Hematopoietic multipotent progenitor cell treated with erythropoietin and hydrocortisone succinate and interleukin-3 and kit ligand, for 6 days (in vitro differentiated cells): ENCODE measurements at places on chromosomes 16 and 17.
A peak's percentile ranks its signal among the peaks of the same experiment; 100 is the strongest.

- DNase-seq, result no peak
Observed at GRCh38 chr16:82999711-83000110, 372.9 kb downstream of the CDH13 start.

DNA sequence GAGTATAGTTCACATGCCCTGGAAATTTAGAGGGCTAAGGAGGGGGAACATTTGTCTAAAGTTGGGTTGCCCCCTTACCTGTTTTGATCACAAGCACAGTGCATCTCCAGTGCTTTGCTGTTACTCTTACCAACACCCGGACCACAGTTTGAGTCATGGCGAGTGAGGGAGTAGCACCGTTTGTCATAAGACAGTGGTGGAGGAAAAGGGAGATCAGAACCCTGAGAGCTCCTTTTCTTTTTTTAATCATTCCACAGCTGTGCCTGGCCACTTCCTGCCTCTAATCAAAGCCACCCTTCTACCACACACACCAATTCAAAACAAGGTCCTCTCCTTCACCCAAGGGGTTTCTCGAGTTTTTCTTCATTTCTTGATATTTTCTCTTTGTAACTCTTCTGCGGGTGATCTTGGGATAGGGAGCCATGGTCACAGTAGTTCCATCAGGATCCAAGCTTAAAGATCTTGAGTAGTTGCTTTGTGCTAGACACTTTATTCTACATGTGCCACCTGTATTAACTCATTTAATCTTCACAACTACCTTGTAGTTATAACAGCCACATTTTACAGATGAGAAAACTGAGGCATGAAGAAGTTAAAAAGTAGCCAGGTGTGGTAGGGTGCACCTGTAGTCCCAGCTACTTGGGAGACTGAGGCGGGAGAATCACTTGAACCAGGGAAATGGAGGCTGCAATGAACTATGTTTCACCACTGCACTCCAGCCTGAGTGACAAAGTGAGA, 5.0 kb upstream of the MYL4 start:
- DNase-seq, result peak; percentile 71

- DNase-seq, result no peak
Observed at GRCh38 chr17:48584223-48584741, 5.8 kb downstream of the HOXB3 start.

DNA sequence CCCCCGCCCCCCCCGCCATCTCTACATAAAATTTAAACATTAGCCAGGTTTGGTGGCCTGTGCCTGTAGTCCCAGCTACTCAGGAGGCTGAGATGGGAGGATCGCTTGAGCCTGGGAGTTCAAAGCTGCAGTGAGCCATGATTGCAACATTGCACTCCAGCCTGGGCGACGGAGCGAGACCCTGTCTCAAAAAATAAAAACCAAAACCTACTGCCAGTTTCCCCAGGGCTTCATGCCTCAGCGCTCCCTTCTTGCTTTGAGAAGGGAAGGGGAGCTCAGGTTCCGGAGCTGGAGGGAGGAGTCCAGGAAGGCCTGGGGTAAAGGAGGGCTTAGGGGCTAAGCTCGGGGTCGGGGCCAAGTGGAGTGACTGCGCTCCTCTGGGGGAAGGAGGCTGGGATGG, 20.5 kb downstream of the PLCD3 start:
- DNase-seq, result no peak

DNA sequence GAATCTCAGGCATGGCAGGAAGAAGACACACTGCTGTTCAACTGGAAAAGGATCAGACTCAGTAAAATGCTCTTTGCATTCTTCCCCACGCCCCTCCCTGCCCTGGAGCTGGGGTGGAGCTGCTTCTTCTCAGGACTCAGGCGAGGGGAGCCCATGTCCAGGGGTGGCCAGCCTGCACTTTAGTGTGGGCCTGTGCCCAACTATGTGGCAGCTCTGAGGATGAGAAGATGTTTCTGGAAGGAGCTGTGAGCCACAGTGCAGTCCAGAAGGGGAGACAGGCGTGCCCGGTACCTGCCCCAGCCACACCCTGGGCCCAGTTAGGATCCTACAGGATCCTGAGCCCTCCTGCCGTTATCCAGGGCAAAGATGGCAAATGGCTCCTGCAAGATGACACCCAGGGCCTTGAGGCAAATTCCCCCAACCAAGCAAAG, 120.3 kb downstream of the ANKRD11 start:
- no peak for DNase-seq

DNA sequence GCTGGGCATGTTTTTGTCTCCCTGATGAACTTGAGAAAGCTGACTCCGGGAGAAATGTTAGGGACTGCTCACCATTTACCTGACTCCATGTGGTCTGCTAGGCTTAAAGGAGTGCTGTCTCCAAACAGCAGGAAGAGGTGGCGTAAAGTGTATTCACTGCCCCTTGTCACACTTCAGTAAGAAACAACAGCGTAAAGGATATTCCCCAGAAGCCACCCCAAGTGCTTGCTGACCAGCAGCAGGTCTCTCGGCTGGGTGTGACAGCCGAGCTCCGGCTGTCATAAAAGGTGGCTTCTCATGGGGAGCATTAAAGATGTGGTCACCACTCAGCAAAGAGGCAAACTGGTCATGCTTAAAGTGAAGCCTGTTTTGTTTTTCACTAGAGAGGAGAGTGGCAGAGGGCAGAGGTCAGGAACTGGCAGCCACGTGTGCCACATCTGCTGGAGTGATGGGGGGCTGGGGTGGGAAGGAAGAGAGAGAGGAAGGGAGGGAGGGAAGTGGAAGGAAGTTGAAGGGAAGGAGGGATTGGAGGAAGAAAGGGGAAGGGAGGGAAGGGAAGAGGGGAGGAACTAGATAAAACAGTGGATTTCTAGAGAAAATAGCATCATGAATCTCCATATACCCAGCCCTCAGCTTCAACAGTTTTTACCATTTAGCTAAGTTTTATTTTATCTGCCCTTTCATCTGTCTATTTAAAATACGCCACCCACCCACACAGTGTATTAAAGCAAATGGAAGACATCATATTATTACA, 119.3 kb downstream of the CLEC16A start:
- no peak for DNase-seq

GRCh38 chr17:78064708-78065107, 63.8 kb downstream of the TMC6 start:
- DNase-seq, result no peak

DNA sequence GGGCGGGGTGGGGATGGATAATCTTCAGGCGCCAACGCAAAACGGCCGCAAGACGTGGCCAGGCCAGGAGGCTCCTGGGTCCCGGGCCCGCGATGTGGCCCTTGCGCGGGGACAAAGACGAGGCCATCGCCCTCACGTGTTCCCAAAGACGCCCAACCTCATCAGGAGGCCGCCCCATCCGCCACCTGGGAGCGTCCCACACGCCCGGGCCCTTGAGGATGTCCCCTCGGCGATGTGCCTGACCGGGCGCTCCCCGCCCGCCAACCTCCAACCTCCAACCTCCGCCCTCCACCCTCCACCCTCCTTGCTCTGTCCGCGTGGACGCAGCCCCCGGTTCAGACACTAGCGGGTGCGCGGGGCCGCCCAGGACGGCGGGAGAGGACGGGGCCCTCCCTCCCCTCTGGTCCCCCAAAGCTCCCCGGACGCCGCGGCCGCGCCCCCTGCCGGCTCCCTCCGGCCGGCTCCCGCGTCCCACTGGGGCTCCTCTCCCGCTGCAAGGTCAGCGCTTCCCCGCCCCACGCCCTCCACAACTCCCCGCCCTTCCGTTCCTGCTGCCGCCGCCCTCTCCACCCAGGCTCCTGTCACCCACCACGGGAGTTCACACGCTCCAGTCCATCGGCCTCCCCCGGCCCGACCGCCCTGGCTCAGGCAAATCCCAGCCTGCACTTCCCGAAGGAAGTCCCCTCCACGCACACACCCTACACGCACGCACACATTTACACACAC, 250.8 kb upstream of the RPL38 start:
- peak; percentile 55 for DNase-seq

- no peak for DNase-seq
Observed at GRCh38 chr16:86345516-86345915, 164.8 kb upstream of the FOXF1 start.

DNA sequence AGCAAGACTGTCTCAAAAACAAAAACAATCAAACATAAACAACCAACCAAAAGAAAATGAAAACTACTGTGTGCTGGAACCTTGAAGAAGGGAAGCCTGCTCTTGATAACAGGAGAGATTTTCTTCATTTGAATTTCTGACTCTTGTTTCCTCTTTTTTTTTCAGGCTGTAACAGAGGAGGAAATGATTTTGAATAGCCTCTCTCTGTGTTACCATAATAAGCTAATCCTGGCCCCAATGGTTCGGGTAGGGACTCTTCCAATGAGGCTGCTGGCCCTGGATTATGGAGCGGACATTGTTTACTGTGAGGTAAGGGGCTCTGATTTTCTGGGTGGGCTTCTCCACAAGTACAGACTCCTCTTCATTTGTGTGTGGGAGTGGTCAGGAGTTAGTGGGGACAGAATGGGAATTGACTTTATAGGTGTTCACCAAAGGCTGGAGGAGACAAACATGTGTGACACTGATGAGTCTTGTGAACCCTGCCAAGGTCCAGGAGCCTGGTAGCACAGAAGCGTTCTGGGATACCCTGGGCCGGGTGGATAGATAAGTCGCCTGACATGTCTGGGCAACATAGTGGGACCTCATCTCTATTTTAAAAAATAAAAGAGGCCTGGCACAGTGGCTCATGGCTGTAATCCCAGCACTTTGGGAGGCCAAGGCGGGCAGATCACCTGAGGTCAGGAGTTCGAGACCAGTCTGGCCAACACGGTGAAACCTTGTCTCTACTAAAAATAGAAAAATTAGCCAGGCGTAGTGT, 14.9 kb downstream of the DUS2 start:
- DNase-seq, result no peak

- DNase-seq, result no peak
Observed at GRCh38 chr17:32323811-32324491, 18.0 kb downstream of the C17orf75 start.

DNA sequence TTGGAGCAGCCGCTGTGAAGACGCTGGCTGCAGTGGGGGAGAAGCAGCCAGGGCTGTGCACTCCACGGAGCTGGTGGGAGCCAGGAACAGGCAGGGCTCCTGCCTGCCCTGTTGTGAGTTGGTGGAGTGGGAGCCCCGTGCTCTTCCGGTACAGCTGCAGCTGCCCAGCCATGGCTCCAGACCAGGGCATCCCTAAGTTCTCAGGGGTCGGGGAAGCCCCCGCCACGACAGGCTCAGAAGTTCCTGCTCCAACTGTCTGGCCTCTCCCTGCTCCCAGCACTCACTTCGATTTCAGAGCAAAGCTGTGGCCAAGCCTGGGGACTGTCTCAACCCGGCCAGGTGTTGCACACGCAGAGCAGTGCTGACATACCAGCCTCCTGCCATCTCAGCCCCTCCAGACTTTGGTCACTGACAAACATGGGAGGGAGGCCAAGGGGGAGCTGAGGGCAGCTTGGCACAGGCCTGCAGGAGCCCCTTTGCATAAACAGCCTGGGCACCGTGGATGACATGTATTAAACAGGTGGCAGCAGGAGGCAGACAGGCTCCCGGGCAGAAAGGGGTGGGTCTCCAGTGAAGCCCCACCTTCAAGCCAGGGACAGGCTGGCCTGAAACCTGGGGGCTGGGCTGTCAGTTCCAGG, 13.9 kb upstream of the KDM8 start:
- DNase-seq, result no peak

- no peak for DNase-seq
Observed at GRCh38 chr17:38434178-38434665, 6.0 kb downstream of the ARHGAP23 start.

DNA sequence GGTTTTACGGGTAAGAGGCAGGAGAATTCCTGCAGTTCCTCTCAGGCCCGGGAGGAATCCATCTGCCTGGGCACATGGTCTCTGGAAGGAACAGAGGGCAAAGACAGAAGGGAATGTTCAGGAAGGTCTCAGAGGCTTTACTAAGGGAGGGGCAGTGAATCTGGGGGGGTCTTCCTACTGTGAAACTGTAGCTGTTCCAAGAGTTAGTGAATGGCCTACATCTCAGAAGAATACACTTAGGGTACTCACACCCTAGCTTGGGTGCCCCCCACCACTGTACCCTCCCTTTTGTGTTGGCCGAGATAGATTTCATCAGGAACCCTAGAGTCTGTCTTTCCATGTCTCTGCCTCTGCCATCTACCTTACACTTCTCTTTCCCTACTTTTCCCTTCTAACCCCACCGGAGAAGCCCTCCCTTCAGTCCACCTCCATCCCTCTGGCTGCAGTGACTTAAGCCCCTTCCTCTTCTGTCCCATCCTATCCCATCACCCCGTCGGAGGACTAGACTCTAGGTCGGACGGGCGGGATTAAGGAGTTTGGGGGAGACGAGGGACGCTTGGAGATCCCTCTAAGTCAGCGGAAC, 316 bp downstream of the DLG4 start:
- DNase-seq, result no peak

DNA sequence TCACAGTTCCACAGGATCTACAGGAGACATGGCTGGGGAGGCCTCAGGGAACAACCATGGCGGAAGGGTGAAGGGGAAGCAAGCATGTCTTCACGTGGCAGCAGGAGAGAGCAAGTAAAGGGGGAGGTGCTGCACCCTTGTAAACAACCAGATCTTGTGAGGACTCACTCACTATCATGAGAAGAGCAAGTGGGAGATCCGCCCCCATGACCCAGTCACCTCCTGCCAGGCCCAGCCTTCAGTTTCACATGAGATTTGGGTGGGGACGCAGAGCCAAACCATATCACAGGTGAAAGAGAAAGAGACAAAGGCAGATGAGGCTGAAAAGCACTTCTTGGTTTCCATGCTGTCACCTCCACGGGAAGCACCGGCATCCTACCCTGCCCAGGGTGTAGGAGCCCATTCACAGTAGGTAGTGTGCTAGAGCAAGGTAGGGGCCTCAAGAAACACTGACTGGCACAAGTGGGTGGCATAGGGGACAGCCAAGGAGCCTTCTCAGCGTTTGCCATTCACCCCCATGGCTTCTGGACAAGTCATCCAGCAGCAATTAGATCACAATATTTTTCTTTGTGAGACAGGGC, 6.6 kb downstream of the NARF start:
- DNase-seq, result peak; percentile 55
